ENCODE measurements at places on chromosomes 6 and 20.

DNA sequence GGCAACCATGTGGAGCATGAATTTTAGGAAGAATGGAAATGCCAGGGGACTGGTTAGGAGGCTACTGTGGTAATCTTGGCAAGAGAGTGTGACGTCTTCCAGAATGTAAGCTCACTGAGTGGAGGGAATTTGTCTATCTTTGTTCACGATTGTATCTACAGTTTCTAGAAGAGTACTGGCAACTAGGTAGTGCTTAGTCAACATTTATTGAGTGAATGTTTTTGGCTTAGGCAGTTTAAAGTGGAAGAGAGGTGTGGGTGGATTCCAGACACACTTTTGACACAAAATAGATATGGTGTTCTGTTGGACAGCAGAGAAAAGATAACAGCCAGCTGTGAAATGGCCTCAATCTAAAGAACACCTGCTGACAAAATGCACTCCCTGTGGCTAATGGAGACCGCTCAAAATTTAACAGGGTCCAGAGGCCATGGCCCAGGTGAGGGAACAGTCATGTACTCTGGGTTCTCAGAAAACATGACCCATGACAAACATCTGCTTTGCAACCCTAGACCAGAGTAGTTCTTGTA, 139.3 kb downstream of the GPX5 start:
- DNase-seq: no peak

- no peak for DNase-seq
Measured at GRCh38 chr20:57893366-57893999, 183.7 kb upstream of the PMEPA1 start.

DNA sequence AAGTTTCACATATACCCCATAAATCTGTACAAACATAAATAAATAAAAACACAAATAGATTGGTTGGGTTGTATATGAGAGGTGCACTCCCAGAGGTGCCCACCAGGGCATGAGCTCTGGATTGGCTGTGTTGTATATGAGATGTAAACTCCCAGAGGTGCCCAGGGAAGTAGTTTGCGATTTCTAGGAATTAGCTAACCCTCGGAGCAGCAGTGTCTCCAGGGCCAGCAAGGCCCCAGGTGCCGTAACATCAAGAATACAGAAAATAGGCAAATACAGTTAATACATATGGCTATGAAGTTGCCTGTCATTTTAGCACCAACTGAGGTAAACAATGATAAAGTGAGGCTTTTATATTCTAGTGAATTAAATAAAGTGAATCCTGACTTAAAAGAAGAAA, 5.4 kb upstream of the GINM1 start:
- no peak for DNase-seq

- DNase-seq: no peak
Measured at GRCh38 chr20:21586682-21587081, 72.8 kb upstream of the NKX2-2 start.

DNA sequence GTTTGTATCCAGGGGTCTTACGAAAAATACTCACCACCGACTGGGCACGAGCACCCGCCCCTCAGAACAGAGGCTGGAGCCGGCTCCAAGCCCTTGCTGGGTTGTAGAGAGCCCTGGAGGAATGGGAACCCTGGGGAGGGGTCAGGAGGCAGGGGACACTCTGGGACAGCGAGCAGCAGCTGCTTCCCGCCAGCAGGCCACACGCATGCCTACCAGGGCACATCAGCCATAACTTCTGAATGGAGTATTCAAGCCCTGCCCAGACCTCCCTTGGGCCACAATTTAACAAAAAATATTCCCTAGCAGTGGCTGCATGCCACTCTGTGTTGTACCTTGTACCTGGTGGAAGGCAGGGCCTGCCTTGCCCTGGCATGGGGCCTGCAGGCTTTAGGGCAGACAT, 31.6 kb upstream of the CD93 start:
- DNase-seq: no peak

DNA sequence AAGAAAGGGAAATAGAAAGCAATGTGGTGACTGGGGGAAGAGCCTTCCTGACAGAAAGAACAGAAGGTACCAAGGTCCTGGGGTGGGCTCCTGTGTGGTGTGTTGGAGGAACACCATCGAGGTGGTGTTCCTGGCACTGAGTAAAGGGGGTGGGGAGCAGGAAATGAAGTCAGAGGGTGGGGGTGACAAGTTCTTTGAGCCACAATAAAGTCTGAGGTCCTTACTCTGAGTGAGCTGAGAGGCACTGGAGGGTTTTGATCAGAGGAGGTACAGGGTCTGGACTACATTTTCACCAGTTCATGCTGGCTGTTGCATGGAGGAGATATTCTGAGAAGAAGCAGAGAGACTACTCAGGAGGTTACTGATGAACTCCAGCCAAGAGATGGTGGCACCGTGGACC, 198.2 kb downstream of the GMPR start:
- DNase-seq: no peak

GRCh38 chr6:168093634-168094033, 14.6 kb upstream of the FRMD1 start:
- no peak for DNase-seq

- DNase-seq: peak; percentile 17
Measured at GRCh38 chr6:169689287-169689686, 12.5 kb downstream of the WDR27 start.

DNA sequence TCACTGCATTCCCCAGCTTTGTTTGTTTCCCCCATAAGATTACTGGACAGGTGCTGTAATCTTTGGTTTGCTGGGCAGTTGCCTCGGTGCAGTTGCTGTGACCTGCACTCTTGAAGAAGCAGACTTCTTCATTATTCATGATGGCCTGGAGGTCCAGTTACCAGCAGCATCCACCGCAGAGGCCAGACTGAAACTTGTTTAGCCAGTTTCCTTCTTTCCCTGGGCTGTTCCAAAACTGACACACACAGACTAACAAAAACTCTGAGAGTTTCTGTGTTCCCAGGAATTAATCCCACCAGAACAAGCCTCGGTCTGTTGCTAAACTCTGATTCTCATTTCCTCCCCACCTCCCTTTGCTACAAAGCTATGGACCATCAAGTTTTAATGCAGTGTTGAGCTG, 144.1 kb downstream of the QRSL1 start:
- DNase-seq: no peak

GRCh38 chr6:138405816-138406413, 1.9 kb downstream of the HEBP2 start:
- DNase-seq: no peak

DNA sequence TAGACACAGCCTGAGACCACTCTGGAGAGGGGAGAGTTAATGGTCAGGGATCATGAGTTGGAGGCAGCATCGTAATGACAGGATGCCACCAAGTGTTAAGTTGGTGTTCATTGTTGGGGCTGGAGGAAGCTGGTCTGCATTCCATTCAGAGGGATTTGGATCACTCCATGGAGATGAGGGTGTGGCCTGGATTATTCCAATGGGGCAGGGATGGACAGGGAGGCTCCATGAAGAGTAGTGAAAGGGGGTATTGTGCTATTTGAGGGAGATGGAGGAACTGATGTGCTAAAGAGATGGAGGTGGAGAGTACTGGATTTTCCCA, 1.1 kb downstream of the SAPCD1 start:
- DNase-seq: peak; percentile 50

- DNase-seq: no peak
Measured at GRCh38 chr6:105005451-105005850, 48.5 kb downstream of the LIN28B start.

DNA sequence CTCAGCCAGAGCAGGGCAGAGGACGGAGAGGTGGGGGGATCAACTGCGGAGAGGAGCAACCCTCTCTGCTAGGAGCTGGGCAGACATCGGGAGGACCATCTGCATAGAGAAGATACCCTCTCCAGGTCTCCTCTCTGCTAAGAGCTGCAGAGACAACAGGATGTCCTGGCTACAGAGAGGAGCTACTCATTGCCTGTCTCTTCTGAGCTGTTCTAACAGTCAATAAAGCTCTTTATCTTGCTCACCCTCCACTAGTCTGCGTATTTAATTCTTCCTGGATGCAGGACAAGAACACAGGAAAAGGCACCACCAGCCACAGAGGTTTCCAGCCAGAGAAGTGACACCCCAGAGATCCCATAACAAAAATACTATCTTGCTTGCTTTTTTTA, 871.1 kb upstream of the GJE1 start:
- DNase-seq: no peak

GRCh38 chr6:20260360-20260759, 48.1 kb upstream of the MBOAT1 start:
- no peak for DNase-seq

- DNase-seq: no peak
Measured at GRCh38 chr6:151822252-151823111, 15.0 kb downstream of the ESR1 start.

DNA sequence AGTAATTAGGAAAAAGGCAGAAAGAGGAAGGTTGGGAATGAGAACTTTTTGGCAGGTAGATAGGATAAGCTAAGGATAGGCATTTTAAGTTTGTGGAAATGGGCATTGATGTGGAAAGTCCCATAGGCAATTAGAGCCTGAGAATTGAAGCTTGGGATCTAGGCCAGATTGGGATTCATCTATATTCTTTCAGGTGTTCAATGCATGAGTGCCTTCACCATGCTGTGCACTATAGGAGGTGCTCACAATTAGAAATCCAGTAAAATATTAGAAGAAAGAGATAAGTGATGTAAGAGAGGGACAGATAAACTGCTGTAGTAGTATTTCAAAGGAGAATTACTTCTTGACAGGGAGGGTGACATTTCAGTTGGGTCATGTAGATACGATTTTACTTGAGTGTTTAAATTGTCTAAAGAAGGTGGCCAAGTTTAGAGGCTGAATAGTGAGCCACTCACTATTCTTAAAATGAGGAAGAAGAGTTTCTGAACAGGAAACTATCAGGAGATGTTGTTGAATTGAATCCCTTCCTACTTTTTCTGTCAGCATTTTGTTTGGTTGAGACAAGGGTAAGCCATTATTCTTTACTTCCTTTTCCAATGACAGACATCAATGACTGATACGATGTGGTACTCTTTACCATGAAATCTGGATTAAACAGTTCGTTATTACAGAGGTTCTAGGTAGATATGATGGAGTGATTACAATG, 31.0 kb upstream of the CTAGE9 start:
- DNase-seq: no peak

DNA sequence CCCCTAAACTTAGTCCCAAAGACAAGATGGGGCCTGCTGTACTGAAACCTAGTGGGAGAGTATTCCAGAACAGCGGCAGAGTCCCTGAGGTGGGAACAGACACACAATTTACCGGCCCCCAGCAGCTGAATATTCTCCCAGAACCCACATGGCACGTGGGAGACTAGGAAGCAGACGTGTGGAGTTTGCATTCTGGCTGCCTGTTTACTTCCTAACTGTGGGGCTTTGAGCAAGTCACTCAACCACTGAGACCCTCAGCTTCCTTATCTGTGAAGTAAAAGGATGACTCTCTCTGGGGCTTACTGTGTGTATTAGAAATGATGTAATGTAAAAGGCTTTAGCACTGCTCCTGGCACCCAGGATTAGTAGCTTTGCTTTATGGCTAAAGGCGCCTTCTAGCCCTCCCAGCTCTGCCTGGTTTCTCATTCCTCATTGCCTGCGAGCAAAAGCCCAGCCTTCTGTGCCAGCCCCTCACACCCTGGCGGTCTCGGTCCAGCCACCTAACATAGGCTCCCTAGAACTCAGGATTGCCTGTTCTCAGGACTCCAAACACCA, 353.1 kb downstream of the CDC5L start:
- no peak for DNase-seq

- DNase-seq: no peak
Measured at GRCh38 chr6:132456700-132457143, 55.4 kb upstream of the MOXD1 start.

DNA sequence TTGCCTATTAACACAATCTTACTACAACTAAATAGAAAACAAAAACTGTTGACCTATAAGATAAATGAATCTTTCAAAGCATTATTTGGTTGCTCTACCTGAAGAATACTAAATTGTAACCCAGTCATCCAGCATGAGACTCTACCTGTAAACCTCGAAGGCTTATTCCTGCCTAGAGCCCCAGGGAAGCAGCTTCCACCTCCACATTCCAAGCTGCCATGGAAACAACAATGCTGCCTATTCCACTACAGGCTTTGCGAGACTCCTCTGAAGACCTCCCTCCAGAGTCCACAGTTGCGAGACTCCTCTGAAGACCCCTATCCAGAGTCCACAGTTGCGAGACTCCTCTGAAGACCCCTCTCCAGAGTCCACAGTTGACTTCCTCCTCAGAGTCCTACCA, 15.7 kb downstream of the GMDS start:
- DNase-seq: no peak
